Endodermal cell (in vitro differentiated cells): ENCODE measurements at places on chromosomes 2 and 18. TPM values are rescaled to one million over a fixed set of nuclear protein-coding genes. Genes with fewer than 3 reads are reported as not detected.
A peak's percentile ranks its signal among the peaks of the same experiment; 100 is the strongest.

- no peaks in the 10 kb centered on the region for H3K36me3 ChIP-seq
- H3K27ac ChIP-seq = no peak overlapping the region
- no peak overlapping the region for H3K4me3 ChIP-seq
- peak; percentile 47 for DNase-seq
- H3K4me1 ChIP-seq = peaks cover 9% of the 10 kb centered on the region
- no peaks in the 10 kb centered on the region for H3K27me3 ChIP-seq
These were observed 97.1 kb upstream of the ZNF516 start for GRCh38 chr18:76592096-76592495.

- no peaks in the 10 kb centered on the region for H3K36me3 ChIP-seq
- H3K4me3 ChIP-seq = no peak overlapping the region
- H3K27me3 ChIP-seq = no peaks in the 10 kb centered on the region
- H3K27ac ChIP-seq = no peak overlapping the region
- DNase-seq = no peak
- H3K4me1 ChIP-seq = no peaks in the 10 kb centered on the region
These were observed 88.7 kb downstream of the ADAM23 start for GRCh38 chr2:206531996-206532543.

DNA sequence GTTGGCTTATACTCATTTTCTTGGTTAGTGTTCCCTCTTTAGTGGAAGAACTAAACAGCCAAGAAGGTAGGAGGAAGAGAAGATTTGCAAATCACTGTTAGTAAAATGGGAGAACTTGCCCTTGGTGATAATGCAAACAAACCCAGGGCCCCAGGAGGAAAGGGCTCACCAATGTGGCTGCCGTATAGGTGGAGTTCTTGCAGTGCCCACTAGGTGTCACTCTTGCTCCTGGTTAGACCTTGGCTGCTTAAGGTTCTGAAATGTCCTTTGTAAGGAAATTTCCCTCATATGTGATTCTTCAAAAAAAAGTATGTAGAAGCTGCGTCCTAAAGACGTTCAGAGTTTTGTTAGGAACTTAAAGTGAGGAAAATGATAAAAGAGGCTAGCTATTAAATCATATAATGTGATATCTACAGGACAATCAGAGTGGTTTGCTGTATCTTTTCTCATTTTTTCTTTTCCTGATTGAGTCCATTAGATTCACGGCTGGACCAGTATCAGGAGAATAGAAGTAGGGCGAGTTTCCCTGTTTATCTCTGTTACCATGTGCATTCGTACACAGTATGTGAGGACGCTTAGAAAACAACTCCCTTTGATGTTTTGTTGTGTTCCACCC lies 48.6 kb downstream of the RPIA start:
- H3K36me3 ChIP-seq = peaks cover 72% of the 10 kb centered on the region
- no peak overlapping the region for H3K4me3 ChIP-seq
- H3K27ac ChIP-seq = no peak overlapping the region
- DNase-seq = peak; percentile 92
- H3K4me1 ChIP-seq = peaks cover 10% of the 10 kb centered on the region

DNA sequence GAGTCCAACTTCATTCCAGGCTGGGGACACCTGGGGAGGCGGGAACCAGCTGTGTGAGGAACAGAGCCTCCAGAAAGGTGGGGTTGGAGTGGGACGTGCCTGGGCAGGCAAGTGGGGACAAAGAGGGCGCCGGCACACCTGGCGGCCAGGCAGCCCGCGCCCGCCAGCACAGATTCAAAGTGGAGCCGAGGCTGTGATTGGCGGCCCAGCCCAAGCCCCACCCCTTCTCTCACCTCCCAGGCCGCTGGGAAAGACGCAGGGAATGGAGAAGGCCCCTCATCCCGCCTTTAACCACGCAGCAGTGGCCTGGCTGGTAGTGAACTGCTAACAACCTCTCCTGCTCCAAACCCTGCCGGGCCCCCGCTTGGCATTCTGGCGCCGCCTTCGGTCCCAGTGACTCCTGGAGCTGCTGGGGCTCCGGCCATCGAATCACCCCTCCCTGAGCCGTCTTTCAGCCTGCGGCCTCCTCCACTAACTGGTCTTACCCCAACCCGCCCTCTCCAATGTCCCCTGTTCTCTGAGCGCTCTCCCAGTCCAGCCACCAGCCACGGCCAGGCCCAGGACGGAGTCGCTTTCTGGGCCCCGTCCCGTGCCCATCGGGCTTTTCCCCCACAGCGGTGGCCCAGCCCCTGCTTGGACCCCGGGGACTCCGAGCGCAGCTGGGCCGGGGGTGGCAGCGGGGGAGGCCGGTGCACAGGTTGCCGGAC lies 27.9 kb upstream of the PTMA start:
- H3K4me3 ChIP-seq = peak overlapping the region; percentile 76
- DNase-seq = peak; percentile 96
- peak overlapping the region; percentile 98 for H3K27ac ChIP-seq
- H3K36me3 ChIP-seq = no peaks in the 10 kb centered on the region
- H3K4me1 ChIP-seq = peaks cover 3% of the 10 kb centered on the region

GRCh38 chr2:111094691-111095090 lies 26.0 kb upstream of the BCL2L11 start:
- no peak for DNase-seq
- no peak overlapping the region for H3K4me3 ChIP-seq
- H3K27me3 ChIP-seq = no peaks in the 10 kb centered on the region
- no peaks in the 10 kb centered on the region for H3K4me1 ChIP-seq

GRCh38 chr18:76425146-76426131 lies 69.6 kb downstream of the ZNF516 start:
- H3K4me1 ChIP-seq = peaks cover 5% of the 10 kb centered on the region
- H3K27me3 ChIP-seq = no peaks in the 10 kb centered on the region
- DNase-seq = peak; percentile 65
- H3K27ac ChIP-seq = peak overlapping the region; percentile 8
- H3K4me3 ChIP-seq = no peak overlapping the region

- H3K27ac ChIP-seq = no peak overlapping the region
- DNase-seq = no peak
- no peak overlapping the region for H3K4me3 ChIP-seq
- H3K27me3 ChIP-seq = no peaks in the 10 kb centered on the region
- H3K36me3 ChIP-seq = no peaks in the 10 kb centered on the region
These were observed 1713.5 kb upstream of the SLC39A10 start for GRCh38 chr2:193943406-193943960.

GRCh38 chr2:178307650-178308049 lies 113.3 kb downstream of the OSBPL6 start:
- H3K27ac ChIP-seq = no peak overlapping the region
- no peak overlapping the region for H3K4me3 ChIP-seq
- no peaks in the 10 kb centered on the region for H3K27me3 ChIP-seq
- no peaks in the 10 kb centered on the region for H3K36me3 ChIP-seq
- H3K4me1 ChIP-seq = no peaks in the 10 kb centered on the region

DNA sequence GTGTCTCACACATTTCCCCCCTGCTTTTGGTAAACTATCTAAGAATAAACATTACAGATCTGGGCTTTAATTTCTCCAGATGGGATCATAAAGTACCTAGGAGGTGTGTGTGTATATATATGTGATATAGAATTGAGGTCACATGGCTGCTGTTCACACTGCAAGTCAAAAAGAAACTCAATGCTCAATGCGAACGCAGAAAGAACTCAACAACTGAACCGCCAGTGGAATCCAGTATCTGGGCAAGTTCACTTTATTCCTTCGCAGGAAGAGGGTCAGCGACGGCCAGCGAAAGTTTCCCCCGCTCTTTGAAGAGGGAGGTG lies 17.7 kb downstream of the POU3F3 start:
- H3K36me3 ChIP-seq = no peaks in the 10 kb centered on the region
- no peak overlapping the region for H3K4me3 ChIP-seq
- H3K27me3 ChIP-seq = peaks cover 100% of the 10 kb centered on the region
- peak overlapping the region; percentile 84 for H3K27ac ChIP-seq
- DNase-seq = no peak
- H3K4me1 ChIP-seq = peaks cover 12% of the 10 kb centered on the region

DNA sequence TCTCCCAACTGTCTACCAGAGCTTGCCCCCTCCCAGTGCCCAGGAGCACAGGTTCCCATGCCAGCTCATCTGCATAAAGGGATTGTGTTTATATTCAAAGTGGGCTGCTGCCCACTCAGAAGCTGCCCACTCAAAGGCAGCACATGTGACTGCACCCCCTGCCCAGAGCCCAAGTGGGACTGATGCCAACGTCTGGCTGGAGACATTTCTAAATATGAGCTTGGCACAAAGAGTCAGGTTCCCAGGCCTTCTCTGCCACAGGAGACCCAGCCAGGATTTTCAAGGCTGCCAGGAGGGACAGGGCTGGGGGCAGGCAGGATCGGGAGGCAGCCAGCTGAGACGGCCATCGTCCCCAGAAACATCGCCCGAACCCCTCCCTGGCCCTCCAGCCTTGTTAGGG lies 67.1 kb downstream of the ZBTB7C start:
- no peak for DNase-seq
- H3K36me3 ChIP-seq = no peaks in the 10 kb centered on the region
- no peaks in the 10 kb centered on the region for H3K27me3 ChIP-seq
- H3K4me1 ChIP-seq = peaks cover 28% of the 10 kb centered on the region
- H3K4me3 ChIP-seq = no peak overlapping the region

DNA sequence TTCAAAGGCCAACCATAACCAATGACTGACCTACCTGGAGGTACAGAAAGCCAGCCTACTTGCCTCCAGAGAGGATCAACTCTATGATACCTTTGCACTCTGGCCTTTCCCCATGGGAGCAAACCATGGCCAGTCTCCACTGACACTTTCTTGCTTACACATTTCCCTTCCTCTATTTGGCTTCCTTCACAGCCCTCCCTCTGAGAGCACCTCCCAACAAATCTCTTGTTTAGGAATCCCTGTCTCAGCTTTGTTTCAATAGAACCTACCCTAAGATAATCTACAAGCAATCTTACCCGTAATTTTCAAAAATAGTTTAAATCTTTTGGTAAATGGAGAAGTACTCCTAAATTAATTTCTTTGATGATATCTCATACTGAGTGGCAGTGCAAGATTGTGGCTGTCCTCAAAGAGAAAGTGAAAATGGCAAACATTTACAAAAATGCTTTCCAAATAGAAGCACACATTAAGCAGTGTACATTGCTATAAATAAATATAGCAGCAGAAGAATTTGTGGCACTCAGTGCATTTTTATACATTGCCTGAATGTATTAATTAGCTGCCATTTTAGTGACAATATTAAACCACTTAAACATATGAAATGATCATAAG lies 140.6 kb downstream of the CCDC148 start:
- no peaks in the 10 kb centered on the region for H3K4me1 ChIP-seq
- H3K27ac ChIP-seq = no peak overlapping the region
- H3K27me3 ChIP-seq = no peaks in the 10 kb centered on the region

DNA sequence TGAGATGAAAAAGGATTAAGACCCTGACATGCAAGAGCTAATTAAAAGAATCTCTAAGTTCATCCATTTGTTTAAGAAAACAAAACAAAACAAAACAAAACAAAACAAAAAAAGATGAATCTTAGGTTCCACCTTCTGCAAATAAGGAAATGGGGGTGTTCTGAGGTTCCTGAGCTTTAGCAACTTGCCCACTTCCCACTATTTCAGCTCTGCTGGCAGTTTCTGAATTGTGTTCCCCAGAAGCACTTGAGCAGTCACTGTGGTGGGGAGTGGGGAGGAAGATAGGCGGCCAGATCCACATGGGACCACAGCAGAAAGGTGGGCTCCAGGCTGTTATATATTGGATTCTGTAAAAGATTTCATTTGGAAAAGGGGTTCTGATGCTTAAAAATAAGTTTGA lies 20.3 kb downstream of the INO80C start:
- H3K27me3 ChIP-seq = no peaks in the 10 kb centered on the region
- no peak overlapping the region for H3K4me3 ChIP-seq
- H3K27ac ChIP-seq = no peak overlapping the region
- no peak for DNase-seq
- H3K4me1 ChIP-seq = peaks cover 5% of the 10 kb centered on the region

DNA sequence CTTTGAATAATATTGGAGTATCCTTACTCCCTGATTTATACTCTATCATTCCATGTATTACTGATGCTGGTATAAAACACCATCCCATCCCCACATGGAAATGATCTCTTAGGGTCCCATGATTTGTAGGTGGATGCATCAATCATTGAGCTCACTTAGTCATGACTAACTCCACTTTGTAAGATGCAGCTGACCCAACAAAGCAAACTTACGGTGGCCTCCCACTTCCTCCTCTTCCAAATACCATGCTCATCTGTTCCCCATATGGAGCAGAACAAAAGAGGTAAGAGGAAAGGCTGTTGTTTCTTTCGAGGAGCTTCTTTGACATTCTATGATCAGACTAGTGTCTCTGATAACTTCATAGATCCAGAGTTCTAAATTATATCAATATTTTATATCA lies 640.2 kb upstream of the SLC39A10 start:
- no peak overlapping the region for H3K27ac ChIP-seq
- no peaks in the 10 kb centered on the region for H3K36me3 ChIP-seq
- no peaks in the 10 kb centered on the region for H3K4me1 ChIP-seq

DNA sequence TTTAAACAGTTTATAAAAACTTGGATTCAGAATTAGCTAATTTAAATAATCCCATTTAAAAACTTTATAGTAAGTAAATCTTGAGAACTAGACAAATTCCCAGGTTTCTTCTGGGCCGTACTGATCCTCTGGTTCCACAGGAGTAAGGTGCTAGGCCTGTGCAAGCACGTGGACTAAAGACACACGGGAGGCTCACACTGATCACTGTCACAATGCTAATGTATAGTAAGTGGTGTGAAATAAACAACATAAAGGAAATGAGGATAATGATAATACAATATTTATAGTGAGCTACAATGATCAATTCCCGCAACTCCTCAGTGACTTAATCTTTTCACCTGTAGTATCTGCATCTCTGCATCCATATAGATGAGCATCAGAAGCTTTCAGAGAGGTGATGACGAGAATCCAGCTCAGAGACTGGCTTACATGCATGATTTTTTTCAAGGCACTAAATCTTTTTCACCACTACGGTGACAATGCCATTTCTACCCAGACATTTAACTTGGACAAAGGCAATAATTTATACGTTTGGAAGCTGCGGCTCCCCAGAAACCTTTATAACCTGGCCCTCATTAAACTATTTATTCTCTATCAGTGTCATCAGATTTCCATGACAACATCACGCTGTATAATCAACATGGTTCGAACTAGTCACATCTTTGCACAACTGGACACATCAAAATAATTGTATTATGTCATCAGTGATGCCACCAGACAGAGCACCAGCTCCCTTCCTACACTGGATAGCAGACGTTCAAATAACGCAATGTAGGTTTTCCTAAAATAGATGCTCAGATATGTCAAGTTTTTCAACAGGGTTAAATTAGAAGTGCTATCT lies 196.2 kb downstream of the ZNF385B start:
- H3K4me1 ChIP-seq = no peaks in the 10 kb centered on the region
- H3K4me3 ChIP-seq = no peak overlapping the region
- no peaks in the 10 kb centered on the region for H3K36me3 ChIP-seq
- H3K27ac ChIP-seq = no peak overlapping the region

- H3K27me3 ChIP-seq = no peaks in the 10 kb centered on the region
- no peak overlapping the region for H3K27ac ChIP-seq
- peaks cover 7% of the 10 kb centered on the region for H3K4me1 ChIP-seq
- H3K4me3 ChIP-seq = no peak overlapping the region
These were observed 91.8 kb downstream of the TGIF1 start for GRCh38 chr18:3541549-3542386.

- no peak for DNase-seq
- H3K27me3 ChIP-seq = no peaks in the 10 kb centered on the region
- H3K27ac ChIP-seq = no peak overlapping the region
- H3K36me3 ChIP-seq = no peaks in the 10 kb centered on the region
- H3K4me3 ChIP-seq = no peak overlapping the region
- no peaks in the 10 kb centered on the region for H3K4me1 ChIP-seq
These were observed 114.7 kb downstream of the TNS1 start for GRCh38 chr2:217887841-217888701.

GRCh38 chr18:8562919-8563318 lies 46.3 kb upstream of the RAB12 start:
- no peak overlapping the region for H3K4me3 ChIP-seq
- H3K27ac ChIP-seq = no peak overlapping the region
- H3K4me1 ChIP-seq = no peaks in the 10 kb centered on the region
- H3K36me3 ChIP-seq = no peaks in the 10 kb centered on the region
- H3K27me3 ChIP-seq = no peaks in the 10 kb centered on the region

LIMS3 gene
- 0.72 and 1.4 TPM in 2 replicates for total RNA-seq

SLC16A14 gene
- 0.72 and 1.2 TPM in 2 replicates for total RNA-seq

REG1B gene
- total RNA-seq = not detected in 2 replicates

ZSWIM2 gene
- not detected in 3 replicates for total RNA-seq

TRABD2A gene
- 7.2 to 8.1 TPM (median 7.7 TPM) in 3 replicates for total RNA-seq

PER2 gene
- total RNA-seq = 9.7 to 34.7 TPM (median 11.0 TPM) in 3 replicates
